ENCODE measurements at places on chromosomes 7 and 10.

- DNase-seq, result no peak
Observed at GRCh38 chr7:43771573-43771972, 13.1 kb downstream of the BLVRA start.

GRCh38 chr10:71878327-71879034, 27.4 kb upstream of the PSAP start:
- peak; percentile 74 for DNase-seq

DNA sequence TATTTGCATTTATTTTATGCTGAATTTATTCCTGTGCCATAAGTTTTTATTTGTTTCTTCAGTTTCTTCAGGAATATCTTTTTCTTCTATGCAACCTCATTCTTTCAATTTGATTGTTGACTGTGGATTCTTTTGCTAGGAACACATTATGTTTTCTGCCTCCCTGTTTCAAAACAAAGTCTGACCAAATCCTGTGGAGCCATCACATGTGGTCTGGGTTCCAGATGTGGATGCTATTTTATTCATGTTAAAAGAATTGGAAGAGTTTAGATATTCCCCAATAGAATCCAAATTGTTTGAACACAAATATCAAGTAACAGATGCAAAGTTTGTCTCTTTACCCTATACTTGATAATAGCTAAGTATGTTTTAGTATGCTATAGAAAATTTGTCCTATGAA, 56.8 kb upstream of the LRRC17 start:
- DNase-seq, result no peak

DNA sequence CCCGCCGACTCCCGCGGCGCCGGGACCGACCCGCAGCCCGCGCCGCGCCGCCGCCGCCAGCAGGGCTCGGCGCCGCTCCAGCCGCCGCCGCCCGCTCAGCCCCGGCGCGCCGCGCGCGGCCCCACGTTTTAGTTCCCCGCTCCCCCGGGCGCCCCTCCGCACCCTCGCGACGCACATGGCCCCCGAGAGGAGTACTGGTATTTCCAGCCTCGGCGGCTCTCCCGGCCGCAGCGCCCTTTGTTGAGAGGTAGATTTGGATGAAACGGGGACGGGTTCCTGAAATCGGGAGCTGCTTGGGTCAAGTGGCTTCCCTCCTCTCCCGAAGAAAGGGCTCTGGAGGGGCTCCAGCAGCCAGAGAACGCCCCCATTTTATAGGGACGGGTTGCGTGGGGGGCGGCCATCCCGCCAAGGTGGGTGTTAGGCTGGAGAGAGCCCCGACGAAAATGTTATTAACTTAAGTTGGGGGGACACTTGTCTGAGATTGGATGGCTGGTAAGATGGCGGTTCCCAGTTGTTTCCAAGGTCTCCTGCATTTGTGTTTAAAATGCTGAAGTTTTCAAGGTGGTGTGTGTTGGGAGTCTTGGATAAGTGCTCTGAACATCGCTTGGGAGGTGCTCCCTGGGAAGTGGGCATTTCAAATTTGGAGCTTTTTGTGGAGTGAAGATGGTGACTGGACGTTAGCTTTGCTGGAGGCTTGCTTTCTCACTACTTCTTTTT, 1.2 kb downstream of the BMI1 start:
- no peak for DNase-seq

DNA sequence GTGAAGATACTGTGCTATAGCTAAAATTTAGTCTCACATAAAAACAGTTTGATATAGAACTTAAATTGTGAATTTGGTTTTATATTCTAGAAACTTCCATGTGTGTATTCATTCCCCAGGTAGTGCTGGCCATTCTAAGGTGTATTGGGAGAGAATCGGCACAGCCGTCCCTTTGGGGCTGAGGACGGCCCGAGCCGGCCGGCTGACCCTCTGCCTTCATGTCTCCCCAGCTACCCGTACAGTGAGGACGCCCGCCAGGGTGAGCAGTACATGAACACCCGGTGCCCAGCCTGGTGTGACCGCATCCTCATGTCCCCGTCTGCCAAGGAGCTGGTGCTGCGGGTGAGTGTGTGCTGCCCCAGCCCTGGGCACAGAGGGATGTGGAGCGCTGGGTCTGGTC, 8.5 kb downstream of the NKX6-2 start:
- no peak for DNase-seq

DNA sequence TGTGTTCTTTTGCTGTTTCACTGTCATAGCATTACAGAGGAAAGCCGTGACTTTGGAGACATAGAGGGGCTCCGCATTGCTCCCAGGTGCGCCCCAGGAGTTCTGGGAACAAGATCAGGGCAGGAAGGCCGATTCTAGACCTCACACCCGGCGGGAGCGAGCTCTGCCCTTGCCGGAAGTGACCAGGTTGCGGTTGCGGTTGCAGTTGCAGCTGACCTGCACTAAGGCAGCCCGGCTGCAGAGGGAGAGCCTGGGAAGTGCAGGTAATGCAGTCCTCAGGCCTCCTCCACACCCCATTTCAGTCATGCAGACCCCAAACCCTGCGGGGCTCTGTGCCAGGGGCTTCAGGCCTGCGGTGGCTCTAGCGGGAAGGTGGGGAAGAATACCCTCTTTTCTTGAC, 130.0 kb upstream of the LANCL2 start:
- DNase-seq, result no peak

DNA sequence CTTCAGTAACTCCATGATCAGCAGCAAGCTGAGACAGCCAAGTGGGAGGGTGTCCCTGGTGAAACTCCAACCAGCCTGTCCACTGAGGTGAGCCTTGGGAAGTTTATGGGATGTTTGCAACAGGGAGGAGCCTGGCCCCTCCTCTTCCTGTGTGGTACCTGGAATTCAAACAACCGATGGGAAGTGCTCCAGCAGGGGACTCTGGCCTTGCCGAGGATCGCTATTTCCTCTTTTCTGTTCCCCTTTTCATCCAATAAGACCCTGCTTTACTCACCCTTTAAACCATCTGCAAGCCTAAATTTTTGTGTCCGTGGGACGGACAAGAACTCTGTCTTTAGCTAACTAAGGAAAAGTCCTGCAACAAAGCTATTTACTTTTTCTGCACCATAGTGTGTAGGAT, 491.1 kb upstream of the ZMIZ1 start:
- peak; percentile 92 for DNase-seq

GRCh38 chr10:71579668-71580067, 139.9 kb downstream of the C10orf105 start:
- DNase-seq, result no peak

DNA sequence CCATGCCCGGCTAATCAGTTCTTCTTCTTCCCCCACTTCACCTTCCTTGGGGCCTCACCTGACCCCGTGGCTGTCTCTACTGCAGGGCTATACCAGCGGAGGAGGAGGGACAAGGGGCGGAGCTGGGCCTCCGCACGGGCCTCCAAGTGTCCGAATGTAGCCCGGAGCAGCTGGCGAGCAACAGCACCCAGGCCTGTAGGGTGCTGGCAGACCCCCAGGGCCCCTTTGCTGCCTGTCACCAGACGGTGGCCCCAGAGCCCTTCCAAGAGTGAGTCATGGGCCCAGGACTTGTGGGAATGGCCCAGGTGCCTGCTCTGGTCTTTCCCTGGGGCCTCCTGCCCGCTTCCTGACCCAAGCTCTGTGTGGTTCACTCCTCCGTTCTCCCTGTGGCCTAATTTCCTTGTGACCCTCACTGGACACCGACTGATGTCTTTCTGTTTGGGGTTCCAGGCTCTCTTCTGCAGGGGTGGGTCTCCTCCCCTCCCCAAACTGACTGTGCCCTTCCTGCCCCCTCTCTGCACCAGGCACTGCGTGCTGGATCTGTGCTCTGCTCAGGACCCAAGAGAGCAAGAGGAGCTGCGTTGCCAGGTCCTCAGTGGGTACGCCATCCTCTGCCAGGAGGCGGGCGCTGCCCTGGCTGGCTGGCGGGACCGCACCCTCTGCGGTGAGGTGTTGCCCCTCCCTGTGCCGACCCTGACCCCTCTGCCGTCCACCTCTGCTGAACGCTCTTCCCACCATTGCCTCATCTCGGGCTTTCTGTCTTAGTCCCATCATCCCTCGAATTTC, 35.2 kb downstream of the EPHB4 start:
- no peak for DNase-seq

DNA sequence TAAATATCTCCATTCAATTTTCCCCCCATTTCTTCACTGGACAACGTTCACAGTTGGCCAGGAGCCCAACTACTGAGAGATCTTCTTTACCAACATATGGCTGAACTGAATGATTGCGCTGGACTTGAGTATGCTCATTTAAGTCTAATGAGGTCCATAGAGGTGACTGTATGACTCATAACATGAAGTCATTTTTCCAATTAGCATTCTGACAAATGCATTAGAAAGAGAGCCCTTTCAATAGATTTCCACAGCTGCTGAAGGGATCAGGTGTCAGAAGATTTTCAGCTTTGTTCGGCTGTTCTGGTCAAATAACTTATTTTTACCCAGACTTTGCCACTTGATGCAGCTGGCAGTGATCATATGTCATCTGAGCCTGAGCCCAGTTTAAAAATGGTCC, 438.0 kb downstream of the ETV1 start:
- DNase-seq, result no peak

DNA sequence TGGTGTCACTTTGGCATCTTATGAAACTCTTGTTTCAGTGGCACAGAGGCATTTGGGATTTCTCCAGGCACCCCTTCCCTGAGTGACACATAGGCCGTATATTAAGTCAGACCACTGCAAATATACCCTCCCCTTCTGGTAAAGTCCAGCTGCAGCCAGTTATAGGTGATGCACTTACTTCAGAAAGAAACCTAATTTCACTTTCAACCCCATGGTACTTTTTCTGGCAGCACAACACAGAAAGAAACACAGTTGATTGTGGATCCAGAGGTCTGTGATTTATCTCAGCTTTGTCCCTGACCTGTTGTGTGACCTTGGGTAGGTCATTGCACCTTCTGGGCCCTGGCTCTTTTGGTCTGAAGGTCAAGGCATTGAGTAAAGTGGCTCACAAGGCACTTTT, 173.2 kb downstream of the BUB3 start:
- DNase-seq, result no peak

GRCh38 chr7:133815611-133816210, 311.4 kb upstream of the LRGUK start:
- DNase-seq, result no peak

GRCh38 chr7:29893351-29893965, 87.2 kb downstream of the WIPF3 start:
- no peak for DNase-seq

- no peak for DNase-seq
Observed at GRCh38 chr7:114806590-114807162, 115.2 kb upstream of the MDFIC start.

- DNase-seq, result no peak
Observed at GRCh38 chr7:29841926-29842701, 35.8 kb downstream of the WIPF3 start.

GRCh38 chr10:127908106-127908958, 1.4 kb downstream of the PTPRE start:
- no peak for DNase-seq

GRCh38 chr10:101579516-101579870, 8.6 kb downstream of the POLL start:
- no peak for DNase-seq

DNA sequence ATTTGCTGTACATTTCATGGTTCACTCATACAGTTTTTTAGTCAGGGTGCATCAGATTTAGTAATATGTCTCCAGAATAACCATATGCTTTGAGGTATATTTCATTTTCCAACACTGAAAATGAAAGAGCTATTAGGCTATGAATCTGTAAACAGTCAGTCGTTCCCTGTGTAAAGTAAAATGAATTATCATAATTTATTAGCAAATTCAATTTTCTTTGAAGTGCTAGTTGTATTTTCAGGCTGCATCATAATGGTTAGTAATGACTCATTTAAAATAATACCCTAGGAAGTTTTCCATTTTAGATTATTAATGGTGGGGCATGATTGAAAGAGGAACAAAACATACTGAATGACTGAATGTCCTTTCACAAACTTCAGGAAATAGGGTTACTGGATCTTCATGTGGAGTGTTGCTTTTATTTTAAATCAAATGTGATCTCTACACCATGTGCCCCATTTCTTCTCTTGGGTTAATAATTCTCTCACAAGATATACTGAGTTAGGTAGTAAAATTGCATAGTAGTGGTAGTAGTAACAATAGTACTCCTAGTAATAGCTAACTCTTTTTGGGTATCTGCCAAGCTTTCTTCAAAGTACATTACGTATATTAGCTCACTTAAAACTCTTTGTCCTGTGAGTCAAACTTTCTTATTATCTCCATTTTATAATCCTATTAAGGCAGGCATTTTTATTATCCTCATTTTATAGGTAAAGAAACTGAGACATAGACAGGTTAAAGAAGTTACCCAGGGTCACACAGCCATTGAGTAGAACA, 476.5 kb downstream of the SUGCT start:
- no peak for DNase-seq

GRCh38 chr7:77950548-77950947, 152.0 kb downstream of the PHTF2 start:
- DNase-seq, result no peak

DNA sequence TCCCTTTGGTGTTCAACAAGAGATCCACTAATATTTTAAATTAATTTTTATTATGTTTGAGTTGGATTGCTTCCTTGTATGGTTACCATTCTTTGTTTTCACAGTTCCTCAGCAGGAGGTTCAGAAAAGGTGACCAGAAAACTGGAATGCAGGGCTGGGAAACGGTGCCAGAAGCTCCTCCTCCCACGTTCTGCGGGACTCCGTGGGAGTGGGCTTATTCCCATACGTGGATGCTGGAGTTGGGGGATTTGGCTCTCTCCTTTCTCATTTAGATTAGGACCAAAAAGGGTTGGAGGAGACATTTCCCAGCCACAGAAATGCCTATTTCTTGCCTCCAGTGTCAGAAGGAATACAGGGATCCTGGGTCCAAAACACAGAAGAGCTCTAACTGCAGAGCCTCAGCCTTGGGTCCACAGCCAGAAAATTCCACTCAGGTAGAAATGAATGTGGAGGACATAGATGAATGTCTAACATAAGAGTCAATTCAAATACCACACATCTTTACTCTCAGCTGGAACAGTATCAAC, 56.0 kb downstream of the SORBS1 start:
- no peak for DNase-seq

- peak; percentile 28 for DNase-seq
Observed at GRCh38 chr10:61978965-61979364, 77.5 kb downstream of the ARID5B start.

DNA sequence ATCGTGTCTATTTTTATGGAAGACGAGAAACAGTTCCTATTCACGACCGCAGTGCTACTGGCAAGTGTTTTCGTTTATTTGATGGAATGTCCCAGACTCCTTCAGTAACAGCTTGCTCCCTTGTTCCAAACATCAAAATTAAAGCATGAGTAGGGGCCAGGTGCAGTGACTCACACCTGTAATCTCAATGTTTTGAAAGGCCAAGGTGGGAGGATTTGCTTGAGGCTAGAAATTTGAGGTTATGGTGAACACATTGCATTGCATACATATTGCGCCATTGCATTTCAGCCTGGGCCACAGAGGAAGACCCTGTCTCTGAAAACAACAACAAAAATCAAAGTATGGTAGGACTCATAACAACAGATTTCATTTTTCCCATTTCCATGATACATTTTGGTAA, 22.8 kb downstream of the PTTG1IP2 start:
- no peak for DNase-seq

DNA sequence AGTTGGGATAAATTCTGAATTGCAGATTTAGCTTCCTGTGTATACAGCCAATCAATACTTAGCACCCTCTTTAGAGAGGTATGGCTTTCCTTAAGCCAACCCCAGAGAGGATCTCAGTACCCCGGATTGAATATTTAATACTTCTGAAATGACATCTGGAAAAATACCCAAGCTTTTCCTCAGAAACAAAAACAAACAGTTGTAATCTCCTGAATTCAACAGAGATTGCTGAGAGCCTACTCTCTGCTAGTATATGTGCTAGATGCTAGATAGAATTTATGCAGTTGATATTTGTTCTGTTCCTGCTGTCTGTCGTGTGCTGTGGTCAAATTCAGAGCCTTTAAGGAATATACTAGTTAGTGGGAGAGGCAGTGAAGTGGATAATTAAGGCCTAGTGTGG, 21.1 kb downstream of the STARD3NL start:
- DNase-seq, result no peak

Data from KBM-7 (cell line).